Mucosa of descending colon (tissue), 3 donors: ENCODE measurements at places on chromosomes 5 and 9. TPM values are rescaled to one million over a fixed set of nuclear protein-coding genes. Genes with fewer than 3 reads are reported as not detected.
A peak's percentile ranks its signal among the peaks of the same experiment; 100 is the strongest.

DNA sequence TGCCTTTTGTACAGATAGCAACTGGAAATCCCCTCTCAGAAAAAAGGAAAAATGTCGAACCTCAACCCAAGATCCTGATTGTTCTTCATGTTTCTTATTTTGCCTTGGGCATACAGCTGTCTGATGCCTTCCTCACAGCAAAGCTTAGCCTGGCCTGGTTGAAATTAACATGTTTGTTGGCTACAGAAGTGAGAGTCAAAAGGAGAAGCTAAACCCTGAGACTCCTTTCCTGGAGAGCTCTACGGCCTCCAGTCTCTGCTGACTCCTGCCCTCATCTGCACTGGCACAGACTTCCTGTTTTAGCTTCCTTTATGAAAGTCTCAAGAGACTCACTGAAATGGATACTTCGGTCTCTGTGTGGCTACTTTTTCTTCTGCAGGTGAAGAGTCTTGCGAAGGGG, 186.7 kb downstream of the PARP8 start:
- peak; percentile 12 for DNase-seq

The ARAP3 gene
- total RNA-seq = 8.0 TPM

The ANKRD18A gene
- total RNA-seq = 15.9 TPM

- no peak for DNase-seq
Observed at GRCh38 chr9:7892975-7893374, 93.4 kb upstream of the DMAC1 start.

The RLN2 gene
- total RNA-seq = 0.58 TPM

The PLAC8L1 gene
- total RNA-seq = not detected

DNA sequence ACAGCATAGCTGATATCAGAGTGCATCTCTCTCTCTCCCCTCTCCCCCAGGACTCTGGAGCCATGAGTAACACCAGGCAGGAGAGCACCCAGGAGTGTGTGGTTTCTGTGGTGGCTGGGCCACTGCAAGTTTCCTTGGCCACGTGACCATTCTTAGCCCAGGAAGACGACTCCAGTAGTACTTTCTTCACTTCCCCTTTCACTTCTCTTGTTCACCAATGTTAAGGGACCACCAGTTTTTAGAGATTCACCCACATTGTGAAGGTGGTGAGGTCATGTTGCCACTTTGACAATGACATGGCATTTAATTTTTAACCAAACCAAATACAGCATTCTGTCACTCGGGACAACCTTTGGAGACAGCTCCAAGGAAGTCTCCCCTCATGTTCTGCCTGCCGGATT, 17.9 kb upstream of the DAPK1 start:
- peak; percentile 36 for DNase-seq

GRCh38 chr5:164860896-164861295, 1355.5 kb downstream of the MAT2B start:
- DNase-seq = no peak

The IGFBPL1 gene
- not detected for total RNA-seq

The PAIP1 gene
- 54.0 TPM for total RNA-seq

DNA sequence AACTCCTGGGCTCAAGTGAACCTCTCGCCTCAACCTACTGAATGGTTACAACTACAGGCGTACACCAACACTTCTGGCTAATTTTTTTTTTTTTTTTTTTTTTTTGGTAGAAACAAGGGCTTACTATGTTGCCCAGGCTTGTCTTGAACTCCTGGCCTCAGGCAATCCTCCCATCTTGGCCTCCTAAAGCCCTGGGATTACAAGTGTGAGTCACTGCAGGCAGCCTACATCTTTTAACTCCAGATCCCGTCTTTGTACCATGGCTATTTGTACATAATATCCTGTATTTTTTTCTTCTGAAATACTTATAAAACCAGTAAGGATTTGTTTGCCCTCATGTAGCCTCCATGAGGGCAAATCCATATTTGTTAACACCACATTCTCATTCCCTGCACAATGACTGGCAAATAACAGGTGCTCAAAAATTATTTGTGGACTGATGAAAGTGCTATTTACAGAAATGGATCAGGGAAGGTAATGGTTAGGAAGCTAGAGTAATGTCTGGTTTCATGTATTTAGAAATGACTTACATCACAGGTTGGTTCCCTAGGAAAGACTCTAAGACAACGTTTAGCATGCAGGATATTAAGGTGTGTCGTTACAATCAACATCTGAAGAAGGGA, 51.9 kb upstream of the POU5F2 start:
- no peak for DNase-seq

DNA sequence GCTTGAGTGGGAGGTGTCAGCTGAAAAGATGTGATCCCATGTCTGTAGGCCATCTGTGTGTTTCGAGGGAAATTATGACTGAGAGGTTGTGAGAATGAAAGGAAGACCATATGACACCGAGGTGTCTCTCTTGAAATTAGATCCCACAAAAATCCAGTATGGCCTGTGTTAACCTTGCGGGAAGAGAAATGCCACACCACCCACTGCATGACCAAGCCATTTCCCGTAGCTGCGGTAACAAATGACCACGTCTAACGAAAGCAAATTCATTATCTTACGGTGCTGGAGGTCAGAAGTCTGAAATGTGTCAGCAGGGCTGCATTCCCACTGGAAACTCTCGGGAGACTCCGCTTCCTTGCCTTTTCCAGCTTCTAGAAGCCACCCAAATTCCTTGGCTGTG, 11.6 kb downstream of the C9orf57 start:
- DNase-seq = no peak

- no peak for DNase-seq
Observed at GRCh38 chr5:5046680-5047502, 93.2 kb upstream of the ADAMTS16 start.

- DNase-seq = no peak
Observed at GRCh38 chr5:132821791-132822190, 8.7 kb downstream of the SHROOM1 start.

- no peak for DNase-seq
Observed at GRCh38 chr9:26754509-26755164, 138.0 kb downstream of the CAAP1 start.

The LCN2 gene
- 16.8 TPM for total RNA-seq

The CORO2A gene
- total RNA-seq = 56.1 TPM

DNA sequence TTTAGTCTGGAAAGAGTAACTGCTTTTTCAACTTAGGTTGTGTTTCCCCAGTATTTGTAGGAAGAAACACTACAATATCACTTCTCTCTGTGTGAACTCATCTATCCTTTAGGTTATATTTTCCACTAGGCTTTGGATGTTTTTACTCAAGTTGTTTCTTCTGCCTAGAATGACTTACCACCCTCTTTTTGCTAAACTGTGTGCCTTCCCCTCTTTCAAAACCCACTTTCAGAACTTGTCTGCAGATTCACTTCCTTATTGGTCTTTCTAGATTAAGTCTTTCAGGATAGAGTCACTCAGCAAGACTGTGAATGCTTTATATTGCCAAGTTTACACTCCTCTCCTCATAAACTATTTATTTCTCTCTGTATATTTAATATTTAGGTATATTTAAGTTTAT, 14.2 kb upstream of the CAST start:
- no peak for DNase-seq
